ENCODE measurements at places on chromosomes 3 and 15.

- no peak for DNase-seq
Measured at GRCh38 chr3:42267878-42268277, 1.9 kb upstream of the CCK start.

- no peak for DNase-seq
Measured at GRCh38 chr15:33608714-33609113, 297.9 kb downstream of the RYR3 start.

DNA sequence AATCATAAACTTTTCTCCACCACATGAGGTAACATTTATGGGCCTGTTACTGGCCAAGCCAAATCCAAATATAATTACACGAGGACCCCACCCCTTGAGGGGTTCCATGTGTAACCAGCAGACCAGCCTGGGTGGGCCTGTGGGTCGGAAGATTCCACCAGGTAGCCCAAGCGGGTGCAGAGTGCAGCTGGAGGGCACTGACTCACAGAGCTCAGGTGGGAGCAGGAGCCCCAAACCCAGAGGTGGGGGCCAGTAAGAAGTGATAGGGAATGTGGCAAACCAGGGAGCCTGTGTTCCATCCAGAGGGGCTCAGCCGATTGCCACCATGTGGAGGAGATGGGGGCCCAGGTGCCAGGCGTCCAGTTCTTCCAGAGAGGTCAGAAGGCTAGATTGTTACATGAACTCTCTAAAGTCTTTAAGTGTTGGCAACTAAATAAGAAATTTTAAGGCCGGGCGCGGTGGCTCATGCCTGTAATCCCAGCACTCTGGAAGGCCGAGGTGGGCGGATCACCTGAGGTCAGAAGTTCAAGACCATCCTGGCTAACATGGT is 2.6 kb downstream of the GP9 start:
- no peak for DNase-seq

DNA sequence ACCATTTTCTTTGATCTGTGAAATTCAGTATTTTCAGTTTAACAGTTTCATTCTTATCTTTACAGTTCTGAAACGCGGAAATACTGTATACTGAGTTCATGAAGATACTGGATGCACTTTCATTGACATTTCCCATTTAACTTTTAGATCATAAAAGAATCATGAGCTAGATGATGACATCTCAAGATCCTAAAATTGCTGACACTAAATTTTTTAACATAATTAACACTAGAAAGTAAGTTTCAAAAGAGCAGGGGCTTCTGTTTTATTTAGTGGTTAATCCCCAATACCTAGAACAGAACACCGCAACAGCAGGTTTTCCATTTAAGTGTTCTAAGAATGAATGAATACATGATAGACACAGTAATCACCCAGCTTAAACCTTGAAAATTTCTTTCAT is 54.2 kb downstream of the SHQ1 start:
- no peak for DNase-seq

- DNase-seq, result no peak
Measured at GRCh38 chr3:85259748-85260147, 301.0 kb downstream of the CADM2 start.

DNA sequence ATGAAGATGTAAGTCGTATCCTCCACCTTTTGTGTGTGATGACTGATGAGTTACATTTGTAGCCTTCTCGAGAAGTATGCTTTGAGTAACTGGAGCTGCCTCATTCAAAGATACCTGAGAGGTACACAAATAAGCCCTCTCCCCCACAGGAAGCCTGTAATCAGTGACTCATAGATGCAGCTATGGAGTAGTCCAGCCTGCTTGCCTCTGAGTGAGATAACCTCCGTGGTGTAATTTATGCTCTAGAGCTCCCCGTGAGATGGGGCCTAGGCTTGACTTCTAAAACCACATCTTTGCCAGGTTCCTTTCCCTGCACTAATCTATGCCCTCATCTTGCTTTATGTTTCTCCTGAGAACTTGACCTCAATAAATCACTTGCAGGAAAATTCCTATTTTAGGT is 291.7 kb downstream of the SUCLG2 start:
- DNase-seq, result no peak

- DNase-seq, result no peak
Measured at GRCh38 chr15:43969802-43970375, 143.1 kb downstream of the WDR76 start.

- DNase-seq, result no peak
Measured at GRCh38 chr3:146529021-146529420, 15.4 kb downstream of the PLSCR1 start.

- DNase-seq, result no peak
Measured at GRCh38 chr15:53224371-53224770, 434.2 kb upstream of the ONECUT1 start.

- DNase-seq, result no peak
Measured at GRCh38 chr3:167078070-167078622, 302.0 kb downstream of the ZBBX start.

DNA sequence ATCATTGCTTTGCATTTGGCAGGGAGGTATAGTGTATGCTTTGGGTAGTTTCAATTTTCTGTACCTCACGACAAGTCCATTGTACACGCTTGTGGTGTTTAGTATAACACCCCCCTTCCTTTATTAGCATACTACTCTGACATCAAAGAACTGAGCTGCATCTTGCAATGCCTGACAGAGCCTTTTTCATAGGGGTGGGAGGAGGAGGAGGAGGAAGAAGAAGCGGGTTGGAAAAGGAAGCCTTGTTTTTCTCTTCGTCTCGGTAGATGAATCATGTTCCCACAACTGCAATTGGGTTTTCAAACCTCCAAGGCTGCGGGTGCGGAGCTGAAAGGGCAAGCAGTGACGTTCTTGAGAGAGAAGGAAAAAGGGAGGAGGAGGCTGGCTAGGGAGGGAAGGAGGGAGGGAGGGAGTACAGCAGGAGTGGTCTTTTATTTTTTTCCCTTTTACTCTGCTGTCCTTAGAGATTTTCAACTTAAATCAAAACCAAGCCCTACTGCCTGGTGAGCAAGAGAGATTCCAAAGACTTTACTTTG is 175.7 kb downstream of the KLHL25 start:
- DNase-seq, result no peak

DNA sequence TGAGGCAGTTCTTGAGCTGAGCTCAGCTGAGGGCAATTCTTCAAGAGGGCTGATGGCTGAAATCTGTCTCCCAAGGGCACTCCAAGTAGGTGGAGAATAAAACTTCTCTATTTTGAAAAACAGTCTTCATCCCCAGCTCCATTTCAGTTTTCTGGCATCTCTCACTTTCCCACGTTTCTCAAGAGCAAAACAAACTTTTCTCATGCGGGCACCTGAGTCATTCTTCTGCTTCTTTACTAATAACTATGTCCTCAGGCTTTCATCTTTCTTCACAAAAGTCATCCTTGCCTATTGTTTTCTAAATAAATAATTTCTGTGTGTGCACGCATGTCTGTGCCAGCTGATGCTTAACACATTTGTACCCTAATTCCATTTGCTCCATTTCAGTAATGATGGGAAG is 96.1 kb upstream of the NUDT16 start:
- DNase-seq, result no peak

DNA sequence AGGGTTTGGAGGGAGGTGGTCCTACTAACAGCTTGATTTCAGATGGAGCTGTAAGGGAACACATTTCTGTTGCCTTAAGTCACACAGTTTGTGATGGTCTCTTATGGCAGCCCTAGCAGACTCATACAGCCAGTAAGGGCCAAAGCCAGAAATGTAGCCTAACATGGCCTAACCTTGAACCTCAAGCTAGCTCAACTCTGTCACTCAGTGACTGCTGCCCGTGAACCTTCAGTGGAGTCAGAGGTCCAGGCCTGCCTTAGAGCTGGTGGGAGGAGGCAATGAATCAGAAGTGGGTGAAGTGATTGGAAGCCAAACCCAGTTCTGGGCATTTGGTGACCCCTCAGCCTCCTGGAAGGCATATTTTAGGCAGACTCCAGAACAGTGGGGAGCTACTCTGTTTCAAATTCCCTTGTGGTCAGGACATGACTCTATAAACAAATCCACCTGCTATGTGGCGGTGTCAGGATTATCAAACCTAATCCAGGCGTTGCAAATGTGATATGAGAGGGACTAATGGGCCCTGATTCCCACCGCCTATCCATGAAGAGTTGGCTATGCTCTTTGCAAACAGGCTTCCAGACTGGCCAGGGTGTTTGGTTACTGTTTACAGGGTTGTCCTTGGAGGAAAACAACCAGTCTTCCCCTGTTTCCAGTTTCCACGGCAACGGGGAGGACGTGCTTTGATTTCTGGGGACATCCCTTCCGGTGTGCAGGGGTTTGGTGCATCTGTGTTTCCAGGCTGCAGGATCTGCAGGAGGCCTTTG is 105.9 kb upstream of the AGBL1 start:
- no peak for DNase-seq

- no peak for DNase-seq
Measured at GRCh38 chr15:61106044-61106834, 122.9 kb downstream of the RORA start.

DNA sequence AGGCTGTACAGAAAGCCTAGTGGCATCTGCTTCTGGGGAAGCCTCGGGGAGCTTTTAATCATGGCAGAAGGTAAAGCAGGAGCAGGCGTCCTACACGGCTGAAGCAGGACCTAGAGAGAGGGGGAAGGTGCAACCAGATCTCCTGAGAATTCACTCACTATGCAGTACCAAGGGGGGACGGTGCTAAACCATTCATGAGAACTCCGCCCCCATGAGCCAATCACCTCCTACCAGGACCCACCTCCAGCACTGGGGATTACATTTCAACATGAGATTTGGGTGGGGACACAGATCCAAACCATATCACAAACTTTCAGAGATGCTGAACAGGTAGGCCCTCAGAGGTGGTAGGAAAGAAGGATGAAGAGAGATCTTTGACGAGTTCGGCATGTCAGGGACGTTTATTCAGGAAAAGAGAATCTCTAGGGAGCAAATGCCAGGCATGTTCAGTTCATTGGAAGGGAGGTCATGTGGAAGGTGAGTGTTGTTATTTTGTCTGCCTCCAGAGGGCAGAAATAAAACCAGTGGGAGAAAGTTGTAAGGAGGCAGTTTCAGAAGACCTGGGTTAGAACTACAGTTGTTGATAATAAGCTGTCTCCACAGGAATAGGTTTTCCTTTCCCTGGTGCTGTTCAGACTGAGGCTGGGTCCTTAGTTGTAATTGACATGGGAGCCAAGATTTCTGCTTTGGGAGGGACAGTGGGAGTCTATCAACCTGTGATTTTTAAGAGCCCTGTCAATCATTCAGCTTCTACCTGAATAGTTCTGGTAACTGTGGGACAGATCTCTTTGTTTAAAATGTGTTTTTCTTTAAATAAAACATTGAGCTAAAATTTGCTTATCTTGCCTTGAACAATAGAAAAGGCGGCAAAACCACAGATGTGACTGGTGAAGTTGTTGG is 4.3 kb upstream of the FNDC3B start:
- DNase-seq, result no peak

DNA sequence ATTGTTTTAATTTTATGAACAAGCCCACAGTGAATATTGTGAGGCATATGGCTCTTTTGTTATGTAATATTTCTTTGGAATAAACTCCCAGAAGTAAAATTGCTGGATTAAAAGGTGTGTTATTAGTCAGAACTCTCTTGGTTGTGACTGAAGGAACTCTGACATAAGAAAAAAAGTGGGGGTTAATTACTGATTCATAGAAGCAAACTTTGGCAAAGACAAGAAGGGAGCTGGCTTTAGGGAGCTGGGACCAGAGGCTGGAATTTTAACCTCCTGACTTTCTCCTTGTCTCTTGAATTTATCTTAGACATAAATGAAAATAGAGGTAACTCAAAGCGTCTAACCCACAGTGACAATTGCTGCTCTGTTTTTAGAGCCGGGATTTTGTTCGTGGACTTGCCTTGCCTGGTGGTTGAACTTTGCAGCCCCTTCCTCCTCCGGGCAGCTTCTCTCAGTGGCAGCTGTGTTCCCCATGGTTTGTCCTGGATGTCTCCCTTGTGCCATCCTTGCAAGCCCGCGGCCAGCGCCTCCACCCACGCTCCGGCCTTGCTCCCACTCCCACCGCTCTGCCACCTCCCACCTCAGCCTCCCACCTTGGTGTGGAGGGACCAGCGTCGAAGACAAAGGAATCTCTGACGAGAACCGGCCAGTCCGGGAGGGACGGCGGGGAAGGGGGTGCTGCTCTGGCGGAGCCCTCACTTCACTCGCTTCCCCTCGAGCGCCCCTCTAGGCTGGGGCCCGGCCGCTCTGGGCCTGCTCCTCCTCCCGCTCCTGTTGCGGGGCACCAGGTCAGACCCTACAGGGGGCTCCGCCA is 28.0 kb downstream of the ARHGAP31 start:
- no peak for DNase-seq

DNA sequence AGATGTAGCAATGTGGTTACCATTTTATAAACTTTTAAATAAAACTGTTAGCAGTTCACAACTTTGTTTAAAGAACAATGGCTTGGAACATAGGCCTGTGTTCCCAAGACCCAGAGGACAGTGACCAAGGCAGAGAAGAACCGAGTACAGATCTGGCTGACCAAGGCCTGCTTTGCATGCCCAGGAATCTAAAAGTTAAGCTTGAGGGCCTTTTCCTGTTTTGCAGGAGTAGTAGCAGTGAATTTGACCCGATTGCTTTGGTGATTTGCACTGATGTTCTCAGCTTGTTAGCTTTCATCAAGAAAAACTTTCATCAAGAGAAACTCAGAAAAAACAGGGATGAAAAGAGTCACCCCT is 9.9 kb downstream of the FILIP1L start:
- no peak for DNase-seq

DNA sequence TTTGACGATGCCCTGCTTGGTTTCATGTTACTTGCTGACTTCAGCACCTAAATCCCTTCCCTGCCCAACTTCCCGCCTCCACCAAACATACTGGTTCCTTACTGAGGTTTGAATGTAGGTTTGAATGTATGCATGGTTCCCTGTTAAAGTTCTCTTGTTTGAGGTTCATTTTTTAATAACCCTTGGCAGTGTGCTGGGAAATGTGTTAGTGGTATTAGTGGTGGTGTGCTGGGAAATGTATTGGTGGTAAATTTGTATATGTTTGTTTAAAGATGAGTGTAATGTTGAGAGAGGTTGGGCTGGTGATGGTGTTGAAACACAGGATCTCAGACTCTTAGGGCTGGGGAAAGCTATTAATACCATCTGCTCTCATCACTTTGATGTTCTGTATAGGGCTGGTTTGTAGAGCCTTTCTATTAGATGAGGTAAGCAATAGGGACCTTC is 392.7 kb downstream of the PTPRG start:
- no peak for DNase-seq

DNA sequence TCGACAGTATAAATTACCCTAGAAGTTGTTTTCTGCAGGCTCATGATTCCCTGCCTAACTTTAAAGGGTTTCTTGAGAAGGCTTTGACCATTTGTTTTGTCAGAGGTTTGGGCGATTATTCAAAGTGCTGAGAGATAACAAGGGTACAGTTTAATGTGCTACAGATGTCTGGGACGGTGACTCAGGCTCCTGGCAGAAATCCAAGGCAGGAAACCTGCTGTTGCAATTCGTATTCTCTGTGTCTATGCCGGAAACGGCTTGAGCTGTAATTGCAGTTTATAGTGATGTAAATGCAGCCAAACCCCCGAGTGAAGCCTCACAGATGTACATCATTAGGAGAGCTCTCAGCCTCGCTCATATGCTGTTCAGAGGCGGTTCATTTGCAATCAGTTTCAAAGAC is 65.6 kb downstream of the SYNPR start:
- DNase-seq, result no peak

DNA sequence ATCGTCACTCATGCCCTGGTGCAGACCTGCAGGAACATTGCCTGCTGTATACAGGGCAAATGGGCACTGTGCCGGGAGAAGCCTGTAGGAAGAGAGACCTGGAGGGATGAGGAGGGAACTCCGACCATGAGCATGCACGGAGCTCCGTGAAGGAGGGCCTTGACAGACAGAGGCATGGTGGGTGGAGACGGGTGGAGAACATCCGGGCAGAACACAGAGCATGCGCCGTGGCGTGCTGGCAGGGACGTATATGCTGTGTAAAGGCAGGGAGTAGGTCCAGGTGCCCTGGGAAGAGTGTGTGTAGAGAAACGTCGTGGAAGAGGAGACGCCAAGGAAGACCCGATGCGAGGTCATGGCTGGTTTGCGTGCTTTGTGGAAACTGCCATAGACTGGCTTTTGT is 133.0 kb upstream of the FAN1 start:
- DNase-seq, result no peak

Data from stimulated activated CD8-positive, alpha-beta memory T cell treated with anti-CD3 and anti-CD28 coated beads, Interleukin-2, amount 100 ng/mL, for 1 hour (primary cell).